Fibroblast of skin of abdomen (primary cell): ENCODE measurements at places on chromosomes 5 and 9.

- no peak for DNase-seq
These were observed 172.6 kb upstream of the CDH12 start for GRCh38 chr5:23025629-23026233.

DNA sequence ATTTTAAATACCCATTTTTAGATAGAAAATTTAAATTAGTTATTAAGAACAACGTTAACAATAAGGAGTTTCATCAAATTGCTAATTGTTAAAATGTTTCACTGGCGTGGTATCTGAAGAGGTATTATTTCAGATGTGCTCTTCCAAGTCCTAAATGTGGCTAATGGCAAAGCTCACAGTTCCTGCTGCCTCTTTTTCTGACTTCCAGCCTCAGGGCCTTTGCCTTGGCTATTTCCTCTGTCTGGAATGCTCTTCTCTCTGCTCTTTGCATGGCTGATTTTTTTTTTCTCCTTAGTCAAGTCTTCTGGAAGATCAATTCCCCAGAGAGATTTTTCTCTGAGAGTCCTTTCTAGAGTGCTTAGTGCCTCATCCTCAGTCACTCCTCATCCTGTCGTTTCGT is 9.6 kb upstream of the SSBP2 start:
- no peak for DNase-seq

DNA sequence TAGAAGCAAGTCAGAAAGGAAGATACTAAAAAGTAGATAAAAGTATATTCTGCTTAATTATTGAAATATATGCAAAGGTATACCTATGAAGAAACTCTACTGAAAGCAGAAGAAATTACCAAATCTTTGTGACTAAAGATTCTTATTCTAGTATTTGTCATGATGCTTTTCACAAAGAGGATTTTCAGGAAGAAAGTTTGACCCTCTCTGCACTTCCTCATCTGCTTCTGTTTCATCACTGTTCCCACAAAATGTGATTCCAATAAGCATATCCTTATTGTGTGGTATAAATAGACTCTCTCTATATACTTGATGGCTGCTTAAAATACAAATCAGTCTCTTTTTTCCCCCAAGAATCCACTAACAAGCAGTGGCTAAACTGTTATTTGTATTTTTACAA is 2139.6 kb upstream of the ACO1 start:
- DNase-seq, result no peak

- DNase-seq, result no peak
These were observed 673.0 kb downstream of the ELAVL2 start for GRCh38 chr9:23153058-23153457.

GRCh38 chr9:127572961-127573721 is 38.9 kb upstream of the STXBP1 start:
- DNase-seq, result peak; percentile 77

- no peak for DNase-seq
These were observed 32.5 kb downstream of the FAM240B start for GRCh38 chr9:38687389-38687842.

DNA sequence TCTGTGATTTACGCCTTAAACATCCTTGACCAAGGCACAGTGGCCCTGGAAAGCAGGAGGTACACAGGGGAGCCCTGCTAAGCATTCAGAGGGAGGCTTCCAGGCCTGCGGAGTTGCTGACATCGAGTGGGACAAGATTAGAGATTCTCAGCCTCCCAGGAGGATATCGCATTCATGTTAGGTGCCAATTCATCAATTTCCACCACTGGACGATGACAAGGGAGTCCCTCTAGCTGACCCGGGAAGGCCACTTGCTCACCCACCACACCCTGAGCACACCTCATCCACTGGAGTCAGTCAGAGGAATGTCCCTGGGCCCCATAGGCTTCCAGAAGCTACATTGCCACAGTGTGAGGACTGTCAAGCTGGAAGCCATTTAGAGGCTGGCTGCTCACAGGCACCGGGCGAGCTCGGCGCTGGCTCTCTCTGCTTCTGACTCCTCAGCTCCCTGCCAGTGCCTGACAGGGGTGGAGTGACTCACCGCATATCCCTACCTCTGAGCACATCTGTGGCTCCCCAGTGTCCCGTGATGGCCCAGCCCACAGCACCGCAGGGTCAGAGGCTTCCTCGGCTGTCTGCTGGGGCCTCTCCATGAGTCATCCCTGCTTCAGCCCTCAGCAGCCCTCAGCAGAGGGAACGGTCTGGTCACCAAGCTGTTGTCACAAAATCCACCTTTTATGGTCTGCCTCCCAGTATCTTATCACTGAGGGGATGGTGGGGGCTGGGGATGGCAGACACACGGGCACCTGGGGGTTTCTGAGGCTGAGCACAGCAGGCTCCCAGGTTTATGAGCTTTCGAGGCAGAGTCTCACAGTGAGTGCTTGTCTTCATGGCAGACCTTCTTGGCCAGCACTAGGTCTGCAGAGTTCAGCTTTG is 117.5 kb downstream of the ZNF608 start:
- DNase-seq, result peak; percentile 94

DNA sequence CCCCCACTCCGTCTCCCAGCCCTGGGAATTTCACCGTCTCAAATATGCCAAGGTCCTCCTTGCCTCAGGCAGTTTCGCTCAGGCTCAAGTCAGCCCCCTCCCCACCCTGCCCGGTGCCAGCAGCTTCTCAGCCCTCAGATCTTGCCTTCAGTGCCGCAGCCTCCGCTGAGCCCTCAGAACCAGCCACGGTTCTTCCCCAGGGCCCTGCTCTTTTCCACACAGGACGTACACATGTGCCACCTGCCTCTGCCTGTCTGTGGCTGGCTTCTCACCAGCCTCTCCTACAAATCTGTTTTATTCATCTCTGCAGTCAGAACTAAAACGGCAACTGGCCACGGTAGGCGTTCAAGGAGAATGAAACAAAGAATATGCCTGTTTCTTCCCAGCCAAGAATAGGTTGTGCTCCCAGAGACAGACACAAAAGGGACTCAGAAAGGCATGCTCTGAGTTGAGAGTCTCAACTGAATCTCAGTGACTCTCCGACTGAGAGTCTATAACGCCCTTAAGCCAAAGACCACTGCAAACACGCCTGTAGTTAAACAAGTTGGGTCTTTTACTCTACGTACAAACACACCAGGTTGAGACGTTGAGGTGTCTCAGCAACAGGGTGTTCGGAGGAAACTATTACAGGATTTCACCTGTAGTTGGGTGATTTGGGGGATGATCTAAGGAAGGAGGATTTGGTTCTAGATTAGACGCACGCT is 10.6 kb upstream of the GRIN1 start:
- DNase-seq, result no peak

GRCh38 chr9:136543830-136544547 is 1.9 kb downstream of the NOTCH1 start:
- no peak for DNase-seq

DNA sequence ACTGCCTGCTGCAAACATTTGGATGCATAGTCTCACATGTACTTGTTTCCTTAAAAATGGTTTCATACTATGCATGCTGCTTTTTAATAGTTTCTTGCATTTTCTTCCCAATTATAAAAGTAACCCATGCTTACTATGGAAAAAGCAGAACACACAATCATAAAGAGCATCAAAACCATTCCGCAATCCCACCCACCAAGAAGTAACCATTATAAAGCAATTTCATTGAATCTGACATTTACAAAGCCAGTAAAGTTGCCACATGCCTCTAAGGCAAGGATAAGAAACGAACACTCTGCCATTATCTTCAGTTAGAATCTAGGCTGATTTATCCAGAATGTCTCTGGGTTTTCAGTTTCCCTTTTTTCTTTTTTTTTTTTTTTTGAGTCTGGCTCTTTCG is 92.7 kb upstream of the OSMR start:
- no peak for DNase-seq

- DNase-seq, result no peak
These were observed 283.4 kb upstream of the ADRA1B start for GRCh38 chr5:159632866-159633265.

- peak; percentile 69 for DNase-seq
These were observed 45.3 kb downstream of the SLC36A1 start for GRCh38 chr5:151492729-151493128.

DNA sequence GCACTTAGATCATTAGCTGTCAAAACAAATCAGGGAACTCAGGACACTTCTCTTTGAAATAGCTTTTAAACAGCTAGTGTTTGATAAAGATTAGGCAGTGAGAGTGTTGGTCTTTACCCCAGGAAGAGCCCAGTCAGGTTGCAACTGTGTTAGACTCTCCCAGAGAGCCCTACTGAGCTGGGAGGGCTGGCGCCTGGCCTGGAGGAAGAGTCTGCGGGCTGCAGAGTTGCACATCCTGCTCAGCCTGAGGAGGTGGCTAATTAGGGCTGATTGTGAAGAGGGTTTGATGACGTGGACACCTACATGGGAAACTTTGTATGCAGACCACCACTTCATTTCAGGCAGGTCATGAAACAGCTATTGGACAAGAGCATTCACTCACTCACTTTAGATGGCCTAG is 112.0 kb downstream of the TMEM174 start:
- no peak for DNase-seq
